ENCODE measurements at places on chromosomes 11 and 22.

DNA sequence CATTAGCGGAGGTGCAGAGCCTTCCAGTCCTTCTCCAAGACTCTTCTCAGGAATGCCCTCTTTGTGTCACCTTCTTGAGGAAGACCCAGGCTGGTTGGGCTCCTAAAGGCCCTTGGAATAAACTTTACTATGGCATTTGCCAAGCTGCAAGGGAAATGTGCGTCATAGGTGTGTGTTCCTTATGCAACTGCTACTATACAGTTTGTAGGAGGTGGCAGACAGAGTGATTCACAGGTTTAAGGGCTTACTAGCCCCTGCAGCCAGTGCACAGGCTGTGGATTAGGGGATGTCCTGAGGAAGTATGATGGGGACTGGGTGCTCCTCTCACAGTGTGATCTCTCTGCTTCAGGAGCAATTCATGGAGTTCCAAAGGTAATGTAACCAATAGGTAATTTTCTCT is 74.6 kb downstream of the TENM4 start:
- no peak for DNase-seq

- no peak for DNase-seq
Measured at GRCh38 chr11:2577991-2578928, 121.5 kb downstream of the KCNQ1OT1 start.

DNA sequence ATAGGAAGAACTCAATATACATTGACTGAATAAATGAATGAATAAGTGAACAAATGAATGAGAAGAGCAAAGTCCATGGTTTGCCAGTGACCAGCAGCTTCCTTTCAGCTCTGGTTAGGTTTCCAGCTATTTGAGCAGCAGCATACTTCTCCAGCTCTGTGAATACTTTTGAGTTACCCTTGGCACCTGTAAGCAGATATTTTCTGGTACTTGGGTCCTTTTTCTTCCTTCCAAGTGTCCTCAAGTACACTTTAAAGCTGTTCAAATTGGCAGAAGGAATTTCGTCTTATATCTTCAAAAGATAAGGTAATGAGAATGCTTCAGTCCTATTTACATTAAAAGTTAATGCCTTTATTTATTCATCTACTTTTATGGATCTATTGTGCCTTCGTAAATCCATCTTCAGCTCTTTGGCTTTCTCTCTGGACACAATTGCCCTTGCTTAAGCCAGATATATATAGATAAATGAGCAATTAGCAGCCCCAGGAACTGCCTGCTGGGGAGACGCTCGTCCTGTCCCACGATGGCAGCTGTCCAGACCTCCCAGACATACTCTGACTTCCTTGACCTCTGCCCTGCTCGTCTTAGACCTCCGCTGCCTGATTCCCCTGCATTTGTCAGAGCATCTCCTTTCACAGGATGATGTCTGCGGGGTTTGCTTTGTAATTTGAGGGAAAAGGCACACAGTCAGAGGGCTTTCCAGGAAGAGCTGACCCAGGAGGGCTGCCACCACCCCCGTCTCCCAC is 926.3 kb downstream of the OPCML start:
- DNase-seq = no peak

- no peak for DNase-seq
Measured at GRCh38 chr11:43392713-43393112, 34.0 kb downstream of the TTC17 start.

GRCh38 chr11:116199182-116199581 is 573.6 kb downstream of the BUD13 start:
- DNase-seq = peak; percentile 95

GRCh38 chr22:28936200-28936599 is 52.8 kb downstream of the ZNRF3 start:
- no peak for DNase-seq

- DNase-seq = no peak
Measured at GRCh38 chr11:119934866-119935265, 203.0 kb downstream of the TRIM29 start.

DNA sequence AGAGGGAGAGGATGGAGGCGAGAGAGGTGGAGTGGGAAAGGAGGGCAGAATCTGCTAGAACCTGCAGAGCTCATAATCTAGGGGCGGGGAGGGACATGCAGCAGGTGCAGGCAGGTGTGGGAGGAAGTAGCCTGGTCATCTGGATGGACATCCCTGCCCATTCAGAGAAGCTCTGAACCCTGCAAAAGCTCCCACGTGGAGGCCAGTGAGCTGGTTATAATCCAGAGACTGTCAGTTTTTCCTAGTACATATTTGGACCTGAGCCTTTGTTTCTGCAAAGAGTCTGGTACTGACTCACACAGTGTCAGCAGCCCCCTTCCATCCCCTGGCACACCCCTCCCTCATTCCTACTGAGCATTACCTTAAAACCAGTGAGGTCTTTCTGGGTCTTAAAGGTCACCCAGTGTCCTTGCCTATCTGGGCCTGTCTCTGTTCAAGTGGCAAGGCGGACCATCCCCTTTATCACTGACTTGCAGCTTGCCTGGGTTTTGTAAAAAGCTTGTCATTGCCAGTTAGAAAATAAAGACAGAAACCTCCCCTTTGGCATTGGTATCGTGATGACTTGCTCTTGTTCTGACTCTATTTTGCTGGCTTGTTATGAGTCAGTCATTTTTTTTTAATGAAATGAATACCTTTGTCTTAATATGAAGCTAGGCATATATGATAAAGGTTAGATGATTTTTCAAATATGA is 26.1 kb downstream of the PTPRJ start:
- no peak for DNase-seq

DNA sequence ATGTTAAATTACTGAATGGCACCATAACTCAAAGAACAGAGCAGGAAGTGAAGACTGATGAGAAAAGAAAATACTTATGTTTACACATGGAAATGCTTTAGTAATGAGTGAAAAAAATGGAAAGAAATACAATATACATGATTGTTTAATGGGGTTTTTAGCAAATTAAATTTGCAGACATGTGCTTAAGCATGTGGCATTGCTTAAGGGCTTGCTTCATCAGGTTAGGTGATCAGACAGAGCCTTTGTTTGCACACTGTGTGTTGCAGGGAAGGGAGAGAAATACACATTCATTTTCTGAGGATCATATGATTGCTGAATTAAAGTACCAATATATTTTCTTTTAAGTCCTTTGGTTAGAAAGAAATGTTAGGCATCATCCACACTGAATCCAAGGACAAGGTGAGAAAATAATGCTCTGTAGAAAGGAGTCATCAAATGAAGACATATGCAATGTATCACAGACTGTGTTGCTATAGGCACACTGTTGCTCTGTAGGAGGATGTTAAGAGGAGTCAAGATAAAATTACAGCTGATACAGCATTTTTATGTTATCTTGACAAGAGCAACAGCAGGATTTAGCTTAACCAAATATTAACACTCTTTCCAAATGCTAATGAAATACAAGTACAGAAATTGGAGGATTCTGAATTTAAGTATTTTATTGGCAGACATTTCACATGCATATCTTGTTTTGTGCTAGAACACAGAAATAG is 23.4 kb upstream of the ARHGAP20 start:
- DNase-seq = peak; percentile 40
